ENCODE measurements at places on chromosomes 4 and X. TPM values are rescaled to one million over a fixed set of nuclear protein-coding genes. Genes with fewer than 3 reads are reported as not detected.

Gene SOX3
- total RNA-seq, result not detected

Gene SLC25A53
- total RNA-seq, result 4.1 TPM

Gene DMRTC1
- total RNA-seq, result not detected

Gene FAM184B
- total RNA-seq, result 0.01 TPM

Gene GAB3
- 0.90 TPM for total RNA-seq

Gene GABRG1
- total RNA-seq, result not detected

All from A549 treated with dexamethasone at 1 μM for 4 hours (cell line).